ENCODE measurements at places on chromosomes 12 and 14. TPM values are rescaled to one million over a fixed set of nuclear protein-coding genes. Genes with fewer than 3 reads are reported as not detected.

- H3K27ac ChIP-seq = no peak overlapping the region
- no peak overlapping the region for H3K4me3 ChIP-seq
These were observed 435.8 kb downstream of the NRXN3 start for GRCh38 chr14:78605897-78606500.

- H3K36me3 ChIP-seq = no peaks in the 10 kb centered on the region
- no peak overlapping the region for H3K4me3 ChIP-seq
- DNase-seq = no peak
- H3K4me1 ChIP-seq = no peaks in the 10 kb centered on the region
- no peak overlapping the region for H3K27ac ChIP-seq
These were observed 95.1 kb upstream of the ARID2 start for GRCh38 chr12:45634273-45634917.

DNA sequence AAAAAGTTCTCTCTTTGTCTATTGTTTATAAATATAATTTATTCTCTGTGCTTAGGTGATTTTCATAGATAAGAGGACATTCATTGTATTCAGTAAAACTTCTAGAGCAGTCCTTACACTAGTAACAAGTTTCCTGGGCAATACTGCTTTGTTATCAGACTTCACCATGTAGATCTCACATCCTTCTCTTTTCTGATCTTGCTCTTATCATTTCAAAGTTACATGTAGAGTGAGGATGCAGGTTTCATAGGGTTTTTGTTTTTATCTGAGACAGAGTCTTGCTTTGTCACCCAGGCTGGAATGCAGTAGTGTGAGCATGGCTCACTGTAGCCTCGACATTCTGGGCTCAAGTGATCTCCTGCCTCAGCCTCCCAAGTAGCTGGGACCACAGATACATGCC lies 789.5 kb downstream of the DIO2 start:
- H3K27me3 ChIP-seq = no peaks in the 10 kb centered on the region
- H3K36me3 ChIP-seq = no peaks in the 10 kb centered on the region
- no peak overlapping the region for H3K4me3 ChIP-seq
- no peak overlapping the region for H3K27ac ChIP-seq
- no peaks in the 10 kb centered on the region for H3K4me1 ChIP-seq

GRCh38 chr14:83085725-83086124 lies 1552.1 kb upstream of the SEL1L start:
- H3K4me1 ChIP-seq = no peaks in the 10 kb centered on the region
- no peaks in the 10 kb centered on the region for H3K27me3 ChIP-seq
- H3K27ac ChIP-seq = no peak overlapping the region

- no peak overlapping the region for H3K27ac ChIP-seq
- H3K27me3 ChIP-seq = no peaks in the 10 kb centered on the region
- DNase-seq = peak; percentile 42
- no peaks in the 10 kb centered on the region for H3K4me1 ChIP-seq
- peaks cover 6% of the 10 kb centered on the region for H3K36me3 ChIP-seq
- no peak overlapping the region for H3K4me3 ChIP-seq
These were observed 22.5 kb downstream of the MRPS35 start for GRCh38 chr12:27733052-27733656.

GRCh38 chr12:45426294-45426693 lies 210.4 kb downstream of the ANO6 start:
- no peak overlapping the region for H3K4me3 ChIP-seq
- peaks cover 10% of the 10 kb centered on the region for H3K36me3 ChIP-seq
- H3K27me3 ChIP-seq = no peaks in the 10 kb centered on the region

GRCh38 chr12:45273717-45274271 lies 57.9 kb downstream of the ANO6 start:
- H3K27me3 ChIP-seq = no peaks in the 10 kb centered on the region
- peaks cover 4% of the 10 kb centered on the region for H3K36me3 ChIP-seq

PEBP1 gene
- total RNA-seq = 99.1 TPM

DNA sequence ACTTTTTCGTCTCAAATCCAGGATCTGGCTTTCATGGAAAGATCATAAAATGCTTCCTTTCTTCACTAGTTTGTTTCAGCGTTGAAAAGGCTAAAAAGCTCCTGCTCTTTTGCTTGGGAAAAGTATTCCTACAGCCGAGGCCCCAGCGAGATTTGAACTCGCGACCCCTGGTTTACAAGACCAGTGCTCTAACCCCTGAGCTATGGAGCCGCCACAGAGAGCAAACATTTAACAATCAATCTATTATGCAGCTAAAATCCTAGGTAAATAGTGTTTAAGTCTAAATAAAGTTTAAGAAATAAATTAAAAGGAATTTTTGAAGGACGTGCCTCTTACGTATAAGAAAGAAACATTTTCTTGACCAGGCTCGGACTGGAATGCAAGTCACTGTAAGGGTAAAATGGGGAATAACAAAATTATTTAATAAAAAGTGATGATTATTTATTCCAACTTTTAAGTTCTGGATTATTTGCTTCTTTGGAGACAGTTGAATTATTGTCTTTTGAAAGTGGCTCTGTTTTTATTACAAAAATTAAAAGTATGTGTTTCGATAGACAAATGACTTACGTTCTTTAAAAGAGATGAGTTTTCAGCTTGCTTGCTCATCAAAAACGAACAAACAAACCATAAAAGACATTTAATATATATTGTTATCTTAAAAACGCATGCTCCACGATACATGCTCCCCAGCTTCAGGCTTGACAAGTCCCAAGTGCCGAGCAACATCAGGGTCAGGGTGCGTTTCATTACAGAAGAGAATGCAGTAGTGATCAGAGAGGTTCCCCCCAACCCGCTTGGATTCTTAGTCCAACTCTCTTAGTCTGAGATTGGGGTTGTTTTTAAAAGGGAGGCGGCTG lies 10.2 kb downstream of the OR6S1 start:
- DNase-seq = peak; percentile 65
- peaks cover 37% of the 10 kb centered on the region for H3K4me1 ChIP-seq
- peak overlapping the region; percentile 54 for H3K4me3 ChIP-seq
- H3K36me3 ChIP-seq = no peaks in the 10 kb centered on the region

DNA sequence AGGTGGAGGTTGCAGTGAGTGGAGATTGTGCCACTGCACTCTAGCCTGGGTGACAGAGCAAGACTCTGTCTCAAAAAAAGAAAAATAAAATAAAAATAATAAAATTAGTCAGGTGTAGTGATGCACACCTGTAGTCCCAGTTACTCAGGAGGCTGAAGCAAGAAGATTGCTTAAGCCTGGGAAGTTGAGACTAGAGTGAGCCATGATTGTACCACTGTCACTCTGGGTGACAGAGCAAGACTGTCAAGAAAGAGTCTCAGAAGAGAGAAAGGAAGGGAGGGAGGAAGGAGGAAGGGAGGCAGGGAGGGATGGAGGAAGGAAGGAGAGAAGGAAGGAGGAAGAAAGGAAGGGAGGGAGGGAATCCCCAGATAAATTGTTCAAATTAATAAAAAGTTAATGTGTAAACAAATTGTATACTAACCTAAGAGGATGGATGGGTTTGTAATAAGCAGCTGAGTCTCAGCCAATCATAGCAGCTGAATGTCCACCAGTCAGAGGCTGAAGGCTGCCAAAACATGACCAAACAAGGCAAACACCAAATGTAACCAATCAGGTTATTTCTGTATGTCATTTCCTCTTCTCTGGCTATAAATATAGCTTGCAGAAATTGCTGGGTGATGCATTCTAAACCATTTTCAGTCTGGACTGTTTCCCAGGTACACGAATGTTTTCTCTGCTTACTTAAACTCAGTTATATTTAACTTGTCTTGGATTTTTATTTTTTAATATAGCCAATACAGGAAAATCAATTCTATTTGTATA lies 6.1 kb upstream of the CDCA4 start:
- H3K4me3 ChIP-seq = no peak overlapping the region
- peaks cover 34% of the 10 kb centered on the region for H3K4me1 ChIP-seq
- H3K27me3 ChIP-seq = no peaks in the 10 kb centered on the region
- H3K27ac ChIP-seq = no peak overlapping the region

COX8C gene
- not detected for total RNA-seq

GRCh38 chr12:27213830-27214787 lies 30.0 kb upstream of the STK38L start:
- no peak overlapping the region for H3K27ac ChIP-seq
- no peaks in the 10 kb centered on the region for H3K27me3 ChIP-seq
- H3K4me1 ChIP-seq = no peaks in the 10 kb centered on the region
- no peaks in the 10 kb centered on the region for H3K36me3 ChIP-seq

DNA sequence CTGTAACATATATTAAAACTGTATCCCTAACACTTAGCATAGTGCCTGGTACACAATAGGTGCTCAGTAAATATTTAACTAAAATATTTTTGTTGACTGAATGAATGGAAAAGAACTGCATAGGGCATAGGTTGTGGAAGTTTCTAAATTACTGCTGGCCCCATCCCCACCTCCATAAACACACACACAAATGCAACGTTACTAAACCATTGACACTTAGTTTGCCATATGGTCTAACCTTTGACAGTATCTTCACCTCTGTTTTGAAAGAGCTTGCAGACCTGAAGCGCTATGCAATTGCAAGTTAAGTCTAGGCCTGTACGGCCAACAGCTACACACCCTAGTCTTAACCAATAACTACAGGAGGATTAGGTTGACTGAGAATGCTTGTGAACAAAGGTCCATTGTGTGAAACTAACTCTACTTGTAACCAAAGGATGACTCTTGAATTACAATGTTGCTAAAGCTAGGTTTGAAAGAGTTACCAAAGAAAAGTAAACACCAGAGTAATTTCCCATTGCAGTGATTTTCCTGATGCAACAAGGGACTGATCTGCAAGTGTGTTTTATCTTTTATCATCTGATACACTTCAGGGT lies 924 bp upstream of the MANSC1 start:
- DNase-seq = no peak
- H3K36me3 ChIP-seq = no peaks in the 10 kb centered on the region
- peaks cover 19% of the 10 kb centered on the region for H3K4me1 ChIP-seq
- H3K27ac ChIP-seq = peak overlapping the region; percentile 58
- H3K27me3 ChIP-seq = no peaks in the 10 kb centered on the region

DNA sequence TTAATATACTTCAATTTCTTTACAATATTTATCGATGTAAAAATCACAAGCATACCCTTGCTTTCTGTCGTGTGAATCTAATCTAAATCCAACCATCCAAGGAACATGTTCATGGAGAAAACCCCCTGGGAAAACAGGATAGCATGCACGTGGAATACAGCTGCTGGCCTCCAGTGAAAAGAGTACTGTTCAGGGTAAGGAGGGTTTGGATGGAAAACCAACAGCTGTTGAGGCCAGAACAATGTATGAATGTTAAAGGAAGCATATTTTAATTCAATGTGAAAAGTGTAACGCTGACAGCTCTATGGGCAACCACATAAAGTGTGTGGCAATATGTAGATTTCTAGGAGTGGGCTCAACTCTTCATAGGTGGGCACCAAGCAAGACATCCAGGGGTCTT lies 344.0 kb downstream of the TMEM132D start:
- no peaks in the 10 kb centered on the region for H3K36me3 ChIP-seq
- no peak overlapping the region for H3K4me3 ChIP-seq
- H3K27me3 ChIP-seq = no peaks in the 10 kb centered on the region
- no peaks in the 10 kb centered on the region for H3K4me1 ChIP-seq

FBLN5 gene
- 7.9 TPM for total RNA-seq

DDHD1 gene
- 53.5 TPM for total RNA-seq

DNA sequence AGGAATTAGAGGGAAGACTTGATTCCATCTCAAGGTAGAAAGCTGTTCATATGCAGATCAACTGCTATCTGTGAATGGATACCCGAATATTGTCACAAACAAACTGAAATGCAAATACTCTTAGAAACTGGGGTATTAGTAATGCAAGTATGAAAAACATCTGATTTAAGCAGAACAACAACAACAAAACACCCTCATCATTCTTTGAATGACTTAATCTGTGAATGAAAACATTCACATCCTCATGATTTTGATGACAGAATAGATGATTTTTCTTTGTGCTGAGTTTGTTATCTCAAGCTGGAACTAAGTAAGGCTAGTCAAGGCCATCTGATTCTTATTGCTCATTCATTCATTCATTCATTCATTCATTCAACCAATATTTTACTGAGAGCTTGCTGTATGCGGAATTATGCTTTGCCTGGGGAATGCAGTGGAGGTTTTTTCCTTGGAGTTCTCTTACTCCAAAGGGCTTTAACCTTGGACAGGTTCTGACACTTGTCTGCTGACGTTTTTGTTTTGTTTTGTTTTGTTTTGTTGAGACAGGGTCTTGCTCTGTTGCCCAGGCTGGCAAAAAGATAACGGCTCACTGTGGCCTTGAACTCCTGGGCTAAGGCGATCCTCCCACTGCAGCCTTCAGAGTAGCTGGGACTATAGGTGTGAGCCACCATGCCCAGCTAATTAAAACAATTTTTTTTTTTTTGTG lies 23.3 kb downstream of the OR10G3 start:
- H3K4me1 ChIP-seq = peaks cover 6% of the 10 kb centered on the region
- no peak overlapping the region for H3K27ac ChIP-seq
- DNase-seq = no peak
- H3K4me3 ChIP-seq = no peak overlapping the region
- H3K27me3 ChIP-seq = no peaks in the 10 kb centered on the region

KLRK1 gene
- total RNA-seq = 1.3 TPM

DNA sequence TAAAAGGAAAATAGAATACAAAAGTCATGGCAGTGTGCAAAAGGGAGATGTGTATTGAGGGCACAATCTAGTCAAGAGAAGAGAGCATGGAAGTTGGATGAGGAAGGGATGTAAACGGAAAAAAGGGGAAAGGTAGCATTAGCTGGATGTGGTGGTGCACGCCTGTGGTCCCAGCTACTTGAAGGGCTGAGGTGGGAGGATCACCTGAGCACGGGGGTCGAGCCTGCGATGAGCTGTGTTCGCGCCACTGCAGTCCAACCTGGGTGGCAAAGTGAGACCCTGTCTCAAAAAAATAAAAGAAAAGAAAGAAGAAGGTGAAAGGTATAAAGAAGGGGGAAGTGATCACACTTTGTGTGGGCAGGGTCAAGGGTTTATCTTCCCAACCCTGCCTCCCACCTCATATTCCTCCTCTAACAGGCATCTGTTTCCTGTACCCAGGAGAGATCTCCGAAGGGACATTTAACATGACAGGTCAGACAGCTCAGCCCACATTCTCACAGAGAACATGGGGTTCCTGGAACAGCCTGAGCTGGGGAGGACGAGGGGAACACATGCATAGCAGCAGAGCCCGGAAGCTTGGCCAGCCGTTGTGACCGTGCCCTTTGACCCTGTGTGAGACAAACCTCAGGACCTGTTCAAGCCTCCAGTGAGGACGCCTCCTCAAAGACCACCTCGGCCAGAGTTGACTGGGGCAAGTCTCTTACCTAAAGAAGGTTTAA lies 8.9 kb downstream of the RNASE11 start:
- H3K4me1 ChIP-seq = no peaks in the 10 kb centered on the region
- DNase-seq = no peak
- H3K27ac ChIP-seq = no peak overlapping the region
- no peaks in the 10 kb centered on the region for H3K36me3 ChIP-seq
- no peak overlapping the region for H3K4me3 ChIP-seq

- H3K36me3 ChIP-seq = no peaks in the 10 kb centered on the region
- no peaks in the 10 kb centered on the region for H3K27me3 ChIP-seq
- H3K27ac ChIP-seq = no peak overlapping the region
- no peaks in the 10 kb centered on the region for H3K4me1 ChIP-seq
- no peak for DNase-seq
These were observed 138.5 kb downstream of the SLC16A7 start for GRCh38 chr12:59734371-59734770.

Data from CD4-positive, alpha-beta memory T cell (primary cell).